ENCODE measurements at places on chromosomes 4 and X.

GRCh38 chr4:156829201-156829873 is 142.3 kb downstream of the PDGFC start:
- DNase-seq, result no peak

DNA sequence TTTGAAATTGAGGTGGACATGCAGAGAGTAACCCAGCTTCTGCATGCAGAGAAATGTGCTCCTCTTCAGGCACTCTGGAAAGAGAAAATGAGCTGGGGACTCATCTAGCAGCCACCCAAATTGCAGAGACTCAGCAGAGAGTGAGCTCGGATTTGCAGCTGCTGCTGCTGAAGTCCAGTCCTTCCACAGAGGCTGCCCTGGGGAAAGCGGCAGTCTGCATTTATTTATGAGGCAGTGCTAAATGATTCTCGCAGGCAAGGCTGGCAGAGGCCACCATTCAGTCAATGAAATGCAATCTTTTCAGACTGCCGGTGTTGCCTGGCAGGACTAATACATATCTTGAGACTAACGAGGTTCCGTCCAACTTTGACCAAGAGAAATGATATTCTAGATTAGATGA is 404.8 kb downstream of the NLGN4X start:
- no peak for DNase-seq

GRCh38 chr4:16027114-16027513 is 56.7 kb downstream of the PROM1 start:
- DNase-seq, result no peak

- no peak for DNase-seq
These were observed 20.2 kb downstream of the OFD1 start for GRCh38 chrX:13754765-13755164.

DNA sequence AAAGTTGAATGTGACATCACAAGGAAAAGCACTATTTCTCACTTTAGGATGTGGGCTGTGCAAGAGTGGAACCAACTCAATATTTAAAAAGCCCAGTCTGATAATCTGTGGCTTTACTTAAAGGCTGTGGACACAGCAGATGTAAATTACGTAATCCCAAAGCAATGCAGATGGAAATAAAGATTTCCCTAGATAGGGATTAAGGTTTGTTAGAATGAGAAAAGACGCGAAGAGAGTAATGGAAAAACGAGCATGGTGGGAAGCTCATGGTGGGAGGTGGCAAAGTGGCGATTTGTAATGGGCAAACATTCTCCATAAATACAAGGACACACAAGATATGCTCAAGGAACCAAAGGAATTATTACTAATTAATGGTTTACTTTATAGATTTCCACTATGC is 985.5 kb downstream of the FSTL5 start:
- DNase-seq, result no peak

DNA sequence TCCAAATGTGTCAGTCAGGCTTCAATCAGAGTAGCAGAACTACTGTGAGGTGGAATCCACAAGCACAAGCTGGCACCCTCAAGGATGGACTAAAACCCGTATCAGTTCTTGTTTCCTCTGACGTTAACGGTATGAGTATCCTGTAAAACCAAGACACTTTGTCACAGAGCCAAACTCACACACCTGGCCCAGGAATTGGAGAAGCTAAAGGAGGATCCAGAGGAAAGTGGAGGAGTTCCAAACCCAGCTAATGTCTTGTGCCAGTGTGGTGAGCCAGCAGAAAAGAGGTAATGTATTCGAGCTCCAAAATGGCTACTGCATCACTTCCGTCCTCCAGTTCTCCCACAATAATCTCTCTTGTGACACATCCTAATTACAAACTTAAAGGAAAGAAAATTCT is 44.7 kb downstream of the ATP1B4 start:
- DNase-seq, result no peak

GRCh38 chrX:24285082-24285481 is 28.8 kb downstream of the SUPT20HL2 start:
- DNase-seq, result no peak

DNA sequence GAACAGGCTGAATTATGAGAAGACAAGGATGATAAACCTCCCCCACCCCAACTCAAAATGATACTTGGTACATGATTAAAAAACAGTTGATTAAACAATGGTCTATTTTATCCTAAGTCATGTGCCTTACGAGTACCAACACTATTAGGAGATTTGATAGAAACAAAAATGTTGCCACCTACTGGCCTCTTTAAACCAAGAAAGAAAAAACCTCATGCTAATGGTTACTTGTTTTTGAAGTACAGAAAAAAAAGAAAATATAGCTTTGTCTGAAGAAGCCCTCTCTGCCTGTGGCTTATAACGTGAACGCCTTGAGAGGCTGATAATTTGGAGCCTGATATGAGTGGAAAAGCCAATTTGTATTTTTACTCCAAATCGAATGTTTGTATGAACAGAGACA is 538.2 kb downstream of the DMD start:
- no peak for DNase-seq

DNA sequence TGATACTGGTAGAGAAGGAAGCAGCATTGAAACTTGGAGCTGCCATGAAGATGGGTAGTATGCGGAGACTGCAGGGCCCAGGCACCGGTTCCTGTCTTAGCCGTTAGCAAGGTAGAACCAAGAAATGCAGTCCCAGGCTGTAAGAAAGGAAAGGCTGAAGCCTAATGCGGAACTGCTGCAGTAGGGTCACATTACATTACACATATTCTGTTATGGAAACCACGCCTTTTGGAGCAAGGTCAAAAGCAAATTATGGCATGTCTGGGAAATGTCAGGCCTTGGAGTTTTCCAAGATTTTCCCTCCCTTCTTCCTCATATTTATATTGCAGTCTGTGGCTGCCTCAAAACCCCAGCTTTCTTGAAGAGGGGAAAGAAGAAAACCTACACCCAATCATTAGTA is 204.8 kb upstream of the RASGEF1B start:
- no peak for DNase-seq

- DNase-seq, result no peak
These were observed 65.7 kb downstream of the TMEM154 start for GRCh38 chr4:152613841-152614721.

DNA sequence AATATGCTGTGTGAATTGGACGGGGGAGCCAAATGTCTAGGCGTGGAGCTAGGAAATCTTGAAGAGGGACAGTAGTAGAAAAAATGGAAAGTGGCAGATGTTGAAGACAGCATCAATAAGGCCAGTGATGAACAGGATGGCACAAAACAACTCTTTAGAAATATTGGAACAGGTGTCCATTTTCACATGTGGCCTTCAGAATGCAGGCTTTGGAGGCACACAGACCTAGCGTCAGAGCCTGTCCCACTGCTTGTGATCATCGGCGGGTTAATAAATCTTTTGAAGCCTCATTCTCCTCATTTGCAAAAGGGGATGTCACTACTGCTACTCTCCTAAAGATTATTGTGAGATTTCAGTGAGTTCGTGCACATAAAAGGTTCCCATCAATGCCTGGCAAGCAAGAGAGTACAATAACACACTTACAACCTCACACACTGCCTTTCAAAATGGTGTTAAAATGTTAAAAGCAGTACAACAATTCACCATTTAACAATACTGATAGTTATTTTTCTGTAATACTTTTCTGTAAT is 2.4 kb downstream of the PDLIM3 start:
- no peak for DNase-seq

DNA sequence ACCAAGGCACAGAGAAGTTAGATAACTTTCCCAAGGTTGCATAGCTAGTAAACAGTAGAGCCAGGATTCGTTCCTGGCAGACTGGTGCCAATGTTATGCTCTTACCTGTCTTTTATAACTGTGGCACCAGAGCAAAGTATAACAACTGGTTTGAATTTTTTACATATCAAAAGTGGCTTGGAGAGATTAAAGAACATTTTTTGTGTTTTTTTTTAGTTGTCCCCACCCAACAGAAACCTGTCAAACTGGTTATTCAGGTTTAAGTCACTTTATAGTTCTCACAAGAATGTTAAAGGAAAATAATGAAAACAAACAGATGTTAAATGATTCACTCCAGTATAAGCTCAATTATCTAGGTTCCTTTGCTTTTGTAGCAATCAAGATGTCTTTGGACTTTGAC is 15.6 kb upstream of the FAM47E start:
- no peak for DNase-seq

GRCh38 chr4:127463883-127464282 is 168.9 kb upstream of the INTU start:
- DNase-seq, result no peak

- no peak for DNase-seq
These were observed 110.3 kb upstream of the KIT start for GRCh38 chr4:54547299-54548097.

DNA sequence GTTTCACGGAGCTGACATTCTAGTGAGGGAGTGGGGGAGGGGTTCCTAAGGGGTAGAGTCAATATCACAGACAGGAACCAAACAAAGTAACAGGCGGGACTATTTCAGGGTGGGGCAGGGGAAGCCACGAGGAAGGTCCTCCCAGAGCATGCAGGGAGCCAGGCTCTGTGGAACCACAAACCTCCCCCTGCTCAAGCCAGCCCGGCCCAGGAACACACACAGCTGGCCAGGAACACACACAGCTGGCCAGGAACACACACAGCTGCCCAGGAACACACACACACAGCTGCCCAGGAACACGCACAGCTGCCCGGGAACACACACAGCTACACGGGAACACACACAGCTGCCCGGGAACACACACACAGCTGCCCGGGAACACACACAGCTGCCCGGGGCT is 24.8 kb downstream of the EVC2 start:
- DNase-seq, result no peak

- no peak for DNase-seq
These were observed 484.1 kb downstream of the TRIML1 start for GRCh38 chr4:188623314-188623854.

DNA sequence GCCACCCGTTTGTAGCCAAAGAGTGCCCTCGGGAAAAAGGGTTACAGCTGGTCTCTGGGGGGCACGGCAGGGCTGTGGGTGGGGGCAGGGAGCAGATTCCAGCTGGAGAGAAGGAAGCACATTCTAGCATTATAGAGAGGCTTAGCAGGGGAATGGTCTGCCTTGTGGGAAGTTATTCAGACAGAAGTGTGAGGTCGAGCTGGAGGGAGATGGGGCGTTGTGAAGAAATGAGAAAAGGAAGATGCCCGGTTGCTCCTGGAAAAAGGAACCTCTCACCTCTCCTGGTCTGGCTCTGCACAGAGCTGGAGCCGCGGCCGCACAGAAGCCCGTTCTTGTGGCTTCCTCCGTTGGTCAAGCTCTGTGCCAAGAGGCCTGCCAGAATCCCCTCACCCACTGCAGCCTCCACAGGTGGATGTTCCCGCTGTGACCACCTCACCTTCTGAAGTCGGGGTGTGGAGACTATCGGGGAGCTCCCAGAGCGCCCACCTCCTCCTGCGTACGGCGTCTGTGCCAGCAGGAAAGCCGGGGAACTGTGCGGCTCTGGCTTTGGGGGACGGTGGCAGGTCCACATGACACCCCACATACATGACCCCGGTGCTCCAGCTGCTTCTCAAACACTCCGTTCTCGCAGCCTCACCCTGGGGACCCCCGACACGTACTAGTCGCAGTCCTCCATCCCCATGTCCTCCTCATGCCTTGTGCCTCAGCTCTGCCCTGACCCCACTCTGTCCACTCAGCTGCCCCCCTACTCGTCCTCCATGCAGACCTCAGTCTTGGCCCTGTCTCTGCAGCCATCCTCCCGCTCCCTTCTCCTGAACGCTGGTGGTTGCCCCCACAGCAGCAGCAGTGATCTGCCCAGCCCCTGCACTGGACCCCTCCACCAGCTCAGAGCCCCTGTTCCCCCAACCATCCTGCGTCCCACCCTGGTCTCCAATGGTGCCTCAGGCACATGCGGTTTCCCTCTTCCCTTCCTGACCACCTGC is 52.2 kb upstream of the HGFAC start:
- DNase-seq, result no peak

- DNase-seq, result no peak
These were observed 178.9 kb downstream of the ARAP2 start for GRCh38 chr4:36065274-36065871.

- DNase-seq, result peak; percentile 26
These were observed 3.3 kb downstream of the SH3BP2 start for GRCh38 chr4:2795893-2796848.

DNA sequence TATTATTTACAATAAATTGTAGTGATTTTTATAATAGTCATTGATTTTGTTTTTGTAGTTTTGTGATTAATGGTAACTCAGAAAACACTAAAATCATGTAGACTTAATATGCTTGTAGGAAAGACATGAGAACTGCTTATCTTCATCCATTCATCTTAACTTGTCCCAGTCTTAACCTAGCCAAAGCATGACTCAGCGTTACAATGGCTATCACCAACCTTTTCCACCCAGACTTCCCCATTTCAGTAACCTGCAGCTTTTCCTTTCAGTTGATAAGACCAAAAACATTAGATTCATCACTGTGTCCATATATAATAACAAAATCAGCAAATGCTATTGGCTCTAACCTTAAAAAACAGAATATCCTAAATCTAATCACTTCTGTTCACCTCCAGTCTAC is 106.2 kb upstream of the KLF8 start:
- DNase-seq, result no peak

DNA sequence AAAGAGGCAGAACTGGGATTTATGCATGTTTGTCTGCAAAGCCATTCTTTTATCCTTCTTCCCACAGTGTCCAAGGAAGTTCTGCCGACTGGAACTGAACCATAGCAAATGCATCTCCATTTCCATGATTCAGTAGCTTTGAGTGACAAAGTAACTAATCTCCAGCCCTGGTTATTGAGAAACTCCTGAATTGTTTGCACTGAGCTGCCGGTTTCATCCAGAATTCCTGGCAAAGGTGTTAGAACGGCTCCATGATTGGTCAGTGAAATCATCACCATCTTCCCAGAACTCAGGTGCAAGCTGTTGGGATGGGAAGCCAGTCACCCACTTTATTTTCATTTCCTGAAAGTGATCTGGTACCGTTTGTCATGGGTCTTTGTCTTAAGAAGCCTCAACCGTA is 47.0 kb upstream of the SLC34A2 start:
- no peak for DNase-seq

DNA sequence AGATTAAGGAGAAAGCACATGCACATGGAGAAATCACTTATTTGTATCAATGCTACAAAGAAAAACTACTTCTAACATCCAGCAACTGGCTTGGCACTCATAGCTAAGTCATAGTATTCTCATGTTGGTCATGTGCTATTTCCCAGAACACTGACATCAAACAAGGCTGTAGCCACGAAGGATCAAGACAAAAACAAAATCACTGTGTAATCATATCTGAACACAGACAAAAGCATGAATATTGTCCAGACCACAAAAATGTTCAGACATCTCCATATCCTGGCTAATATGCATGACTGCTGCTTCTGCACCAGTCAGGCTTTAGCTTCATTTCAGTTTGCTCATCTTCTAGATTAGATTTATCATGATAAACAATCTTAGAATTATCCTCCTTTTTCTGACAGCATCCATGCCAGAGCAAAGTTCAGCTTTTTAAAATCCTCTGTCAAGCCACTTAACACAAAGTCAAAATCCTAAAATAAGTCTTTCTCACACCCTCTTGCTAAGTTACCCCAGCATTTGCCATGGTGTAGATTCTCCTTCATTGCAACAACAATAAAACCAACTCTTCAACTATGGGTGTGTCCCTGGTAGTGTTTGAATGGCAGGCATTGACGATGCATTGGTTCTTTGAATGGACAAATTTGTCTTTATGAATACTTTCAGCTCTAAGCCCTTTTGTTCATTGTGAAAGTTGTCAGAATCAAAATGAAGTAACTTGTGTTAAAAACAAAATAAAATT is 39.1 kb upstream of the NPFFR2 start:
- no peak for DNase-seq

Measured in hematopoietic multipotent progenitor cell treated with erythropoietin and hydrocortisone succinate and interleukin-3 and kit ligand, for 15 days (in vitro differentiated cells).